ENCODE measurements at places on chromosomes 3 and 15.

- DNase-seq = peak; percentile 99
These were observed at the start of gene GNAI2 for GRCh38 chr3:50235716-50236483. Gene GNAI2, plus strand, starts transcription at chr3:50236204. Its CDS starts 132 bp downstream, at chr3:50236336.

- DNase-seq = peak; percentile 85
These were observed at the start of gene MAP6D1 for GRCh38 chr3:183825456-183826161. Gene MAP6D1, minus strand, starts transcription at chr3:183825577. Its CDS starts 30 bp downstream, at chr3:183825547.

- no peak for DNase-seq
These were observed 138.0 kb downstream of the RBPMS2 start for GRCh38 chr15:64637412-64637811.

GRCh38 chr3:196533260-196533681, 18.1 kb upstream of the SMCO1 start:
- no peak for DNase-seq

DNA sequence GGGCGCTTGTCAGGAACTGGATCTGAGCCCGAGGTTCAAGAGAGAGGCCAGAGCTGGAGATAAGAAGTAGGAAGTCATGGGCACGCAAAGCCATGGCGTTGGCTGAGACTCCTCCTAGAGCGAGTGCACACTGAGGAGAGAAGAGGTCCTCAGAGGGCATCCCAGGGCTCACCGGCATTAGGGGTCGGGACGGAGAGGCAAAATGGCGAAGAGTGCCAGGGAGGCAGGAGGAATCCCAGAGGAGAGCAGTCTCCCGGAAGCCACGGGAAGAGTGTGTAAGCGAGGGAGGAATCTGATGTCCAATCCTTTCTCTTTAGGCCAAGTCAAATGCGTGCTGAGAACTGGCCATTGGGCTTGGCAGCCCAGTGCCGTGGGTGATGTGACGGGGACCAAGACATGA, 24.0 kb downstream of the EFCC1 start:
- no peak for DNase-seq

DNA sequence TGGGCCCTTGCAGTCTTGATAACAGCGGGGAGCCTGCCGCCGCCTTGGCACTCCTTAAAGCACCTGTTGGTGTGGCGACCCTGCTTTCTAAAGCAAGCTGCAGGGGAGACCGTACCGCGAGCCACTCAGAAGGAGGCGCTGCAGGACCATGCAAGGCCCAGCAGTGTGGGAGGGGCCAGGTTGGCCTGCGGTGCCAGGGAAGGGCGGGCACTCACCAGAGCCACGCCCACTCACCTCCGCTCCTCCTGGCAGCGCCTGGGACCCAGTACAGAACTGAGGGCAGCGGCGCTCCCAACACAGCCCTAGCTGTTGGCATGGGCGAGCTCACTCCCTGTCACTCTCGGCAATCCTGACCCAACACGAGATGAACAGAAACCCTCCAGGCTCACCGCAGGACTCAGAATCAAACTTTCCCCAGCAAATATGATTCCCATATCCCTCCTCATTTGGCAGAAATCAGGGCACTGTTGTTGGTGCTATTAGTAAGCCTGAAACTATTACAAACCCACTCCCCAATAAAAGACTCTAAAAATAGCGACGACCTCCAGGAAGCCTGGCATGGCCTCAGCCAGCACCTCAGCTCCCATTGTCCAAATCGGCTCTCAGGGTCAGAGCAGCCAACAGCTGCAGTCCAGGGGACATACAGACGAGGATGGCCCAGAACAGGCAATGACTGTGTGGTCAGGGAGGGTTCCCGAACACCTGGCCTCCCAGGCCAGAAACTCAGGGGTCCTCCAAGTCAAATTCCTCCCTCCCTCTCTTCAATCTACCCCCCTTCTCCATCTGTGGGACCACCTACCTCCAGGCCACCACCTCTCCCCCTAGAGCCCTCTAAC, 77.2 kb downstream of the TBC1D2B start:
- peak; percentile 93 for DNase-seq

- DNase-seq = no peak
These were observed 622 bp upstream of the PLSCR1 start for GRCh38 chr3:146544929-146545528.

DNA sequence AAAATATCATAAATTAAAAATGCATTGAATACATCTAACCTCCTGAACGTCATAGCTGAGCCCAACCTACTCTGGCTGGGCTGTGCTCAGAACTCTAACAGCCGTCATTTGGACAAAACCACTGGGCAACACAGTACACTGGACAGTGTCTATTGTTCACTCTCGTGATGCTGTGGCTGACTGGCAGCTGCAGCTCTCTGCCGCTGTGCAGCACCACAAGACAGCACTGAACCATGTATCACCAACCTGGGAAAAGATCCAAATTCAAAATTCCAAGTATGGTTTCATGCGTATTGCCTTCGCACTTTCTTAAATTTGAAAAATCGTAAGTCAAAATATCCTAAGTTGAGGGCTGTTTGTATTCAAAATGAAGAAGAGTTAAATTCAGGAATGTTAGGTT, 145.1 kb upstream of the CNTN4 start:
- DNase-seq = no peak

DNA sequence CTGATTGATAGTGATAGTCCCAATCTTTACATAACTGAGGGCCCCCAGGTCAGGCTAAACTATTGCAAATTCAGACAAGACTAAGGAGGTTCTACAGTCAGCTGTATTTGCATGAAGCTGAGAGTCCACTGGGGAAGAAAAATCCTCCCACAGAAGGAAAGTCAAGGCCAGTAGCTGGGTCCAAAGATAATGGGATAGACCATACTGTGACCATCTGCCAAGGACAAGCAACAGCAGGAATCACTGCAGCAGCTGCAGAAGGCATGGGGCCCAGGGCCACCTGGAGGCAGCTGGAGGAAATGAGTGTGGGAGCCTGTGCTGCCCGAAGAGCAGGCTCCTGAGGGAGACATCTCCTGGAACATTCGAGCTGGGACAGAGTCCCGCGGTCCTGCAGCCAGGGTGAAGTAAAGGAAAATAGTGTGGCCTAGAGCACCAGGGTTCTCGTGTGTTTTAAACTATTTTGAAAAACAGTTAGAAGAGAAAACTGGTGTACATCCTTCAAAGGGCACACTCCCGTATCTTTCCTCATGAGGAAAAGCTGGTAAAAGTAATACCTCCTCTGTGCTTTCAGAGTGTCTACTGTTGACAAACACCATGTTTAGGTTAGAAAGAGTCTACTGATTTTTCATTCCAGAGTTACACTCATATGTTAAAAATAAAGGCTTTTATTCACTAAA, 13.2 kb upstream of the TMEM212 start:
- peak; percentile 73 for DNase-seq

- no peak for DNase-seq
These were observed 46.2 kb upstream of the PLCL2 start for GRCh38 chr3:16838561-16838960.

DNA sequence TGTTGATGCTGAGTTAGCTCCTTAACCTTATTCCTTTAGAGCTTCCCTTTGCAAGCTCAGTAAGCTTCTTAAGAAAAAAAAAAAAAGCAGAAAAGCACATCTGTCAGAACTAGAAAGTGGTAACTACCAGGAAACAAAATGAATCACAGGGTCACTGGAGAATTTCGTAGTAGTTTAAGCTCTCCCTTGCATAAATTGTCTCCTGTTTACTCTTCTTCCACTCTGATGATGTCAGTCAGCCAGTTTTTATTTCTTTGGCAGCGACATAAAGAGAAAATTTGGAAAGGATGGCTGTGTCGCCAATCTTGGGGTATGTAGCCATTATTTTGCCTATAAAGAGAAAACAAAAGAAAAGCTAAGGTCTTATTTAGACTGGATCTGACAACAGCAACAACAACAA, 3.2 kb upstream of the GABRR3 start:
- no peak for DNase-seq

DNA sequence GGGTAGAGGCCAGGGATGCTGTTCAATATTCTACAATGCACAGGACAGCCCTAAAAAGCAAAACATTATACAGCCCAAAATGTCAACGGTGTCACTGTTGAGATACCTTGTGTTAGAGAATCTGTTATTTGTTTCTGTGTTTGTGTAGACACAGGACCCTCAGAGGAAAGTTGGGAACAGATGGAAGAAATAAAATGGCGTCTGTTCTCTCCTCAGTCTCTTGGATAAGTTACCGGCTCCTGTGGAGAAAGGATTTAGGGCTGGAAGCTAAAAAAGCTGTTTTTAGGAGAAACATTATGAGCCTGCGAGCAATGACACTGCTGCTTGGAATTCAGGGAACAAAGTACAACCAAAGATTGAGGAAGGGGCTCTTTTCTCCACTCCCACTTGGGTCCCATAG, 688.6 kb upstream of the ZNF385D start:
- no peak for DNase-seq

DNA sequence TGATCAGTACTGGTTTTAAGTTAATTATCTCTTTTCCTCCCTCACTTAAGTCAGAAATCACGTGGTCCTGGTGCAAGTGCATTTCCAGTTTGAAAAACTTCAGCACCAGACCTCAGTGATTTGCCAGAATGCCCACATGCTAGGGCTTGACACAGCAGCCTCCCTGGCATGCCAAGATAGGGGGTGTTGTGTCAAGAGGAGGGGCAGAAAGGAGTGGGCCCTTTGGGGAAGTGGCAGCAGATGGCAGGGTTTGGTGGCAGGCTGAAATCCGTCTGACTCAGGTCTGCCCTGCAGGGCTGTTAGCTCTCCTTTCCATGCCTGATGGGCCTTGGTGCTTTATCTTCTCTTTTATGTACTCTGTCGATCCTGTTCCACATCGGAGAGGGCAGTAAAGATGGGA, 23.4 kb downstream of the PXK start:
- no peak for DNase-seq

GRCh38 chr15:88440021-88440420, 27.2 kb downstream of the MRPL46 start:
- DNase-seq = no peak

DNA sequence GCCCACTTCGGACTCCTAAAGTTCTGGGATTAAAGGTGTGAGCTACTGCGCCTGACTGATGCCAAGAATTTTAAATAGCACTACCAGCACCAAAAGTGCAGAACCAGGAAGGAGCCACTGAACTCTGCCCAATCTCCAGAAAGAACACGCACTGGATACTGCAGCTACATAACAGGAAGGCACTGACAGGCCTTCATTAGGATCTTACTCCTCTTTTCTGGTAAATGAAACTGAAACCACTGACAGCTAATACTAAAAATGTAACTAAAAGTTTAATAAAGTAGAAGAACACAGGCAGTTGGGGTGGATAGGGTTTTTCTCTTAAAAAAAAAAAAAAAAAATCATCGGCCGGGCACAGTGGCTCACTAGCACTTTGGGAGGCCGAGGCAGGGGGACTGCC, 74.1 kb upstream of the CHRM5 start:
- DNase-seq = no peak

DNA sequence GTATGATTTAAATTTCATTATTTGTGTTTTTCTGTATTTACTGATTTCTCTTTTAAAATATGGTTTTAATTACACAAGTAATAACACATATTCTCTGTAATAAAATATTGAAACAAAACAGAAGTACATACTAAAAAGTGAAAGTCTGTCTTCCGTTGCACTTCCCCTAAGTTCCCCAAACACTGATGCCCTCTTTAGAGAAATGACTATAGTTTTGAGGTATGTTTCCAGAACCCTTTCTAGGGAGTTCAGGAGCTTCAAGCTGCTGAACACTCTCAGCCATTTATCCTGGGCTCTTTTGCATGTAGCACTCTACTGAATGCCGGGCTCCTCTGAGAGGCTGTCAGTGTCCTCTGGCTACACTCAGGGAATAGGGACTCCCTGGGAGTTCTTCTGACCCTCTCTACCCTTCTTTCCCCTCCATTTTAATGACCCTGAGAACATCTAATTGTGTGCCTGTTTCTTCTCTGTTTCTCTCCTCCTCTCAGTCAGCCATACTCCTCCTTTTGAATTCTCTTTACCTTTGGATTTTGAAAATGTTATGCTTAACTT, 60.4 kb upstream of the KCNAB1 start:
- no peak for DNase-seq

- no peak for DNase-seq
These were observed 24.4 kb upstream of the SLC24A5 start for GRCh38 chr15:48096355-48096786.

GRCh38 chr15:80982205-80982604, 7.4 kb downstream of the MESD start:
- no peak for DNase-seq

DNA sequence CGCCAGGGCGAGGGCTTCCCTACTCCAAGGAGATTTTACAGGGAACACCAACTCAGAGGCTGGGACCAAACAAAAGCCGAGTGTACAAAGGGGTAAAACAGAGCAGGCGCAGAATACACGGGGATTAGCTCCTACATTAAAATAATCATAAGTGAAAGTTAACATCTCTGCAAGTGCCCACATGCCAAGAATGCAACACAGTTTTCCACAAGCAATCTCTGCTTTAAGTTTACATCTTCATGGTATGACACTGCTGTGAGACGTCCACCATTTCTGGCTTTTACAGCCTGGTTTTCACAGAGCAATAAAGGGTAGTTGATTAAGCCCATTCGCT, 500 bp upstream of the VGLL3 start:
- no peak for DNase-seq

- DNase-seq = no peak
These were observed 227.8 kb upstream of the TBL1XR1 start for GRCh38 chr3:177425042-177425441.

Data from ecto neural progenitor cell (in vitro differentiated cells).